ENCODE measurements at places on chromosomes 1 and 21.

DNA sequence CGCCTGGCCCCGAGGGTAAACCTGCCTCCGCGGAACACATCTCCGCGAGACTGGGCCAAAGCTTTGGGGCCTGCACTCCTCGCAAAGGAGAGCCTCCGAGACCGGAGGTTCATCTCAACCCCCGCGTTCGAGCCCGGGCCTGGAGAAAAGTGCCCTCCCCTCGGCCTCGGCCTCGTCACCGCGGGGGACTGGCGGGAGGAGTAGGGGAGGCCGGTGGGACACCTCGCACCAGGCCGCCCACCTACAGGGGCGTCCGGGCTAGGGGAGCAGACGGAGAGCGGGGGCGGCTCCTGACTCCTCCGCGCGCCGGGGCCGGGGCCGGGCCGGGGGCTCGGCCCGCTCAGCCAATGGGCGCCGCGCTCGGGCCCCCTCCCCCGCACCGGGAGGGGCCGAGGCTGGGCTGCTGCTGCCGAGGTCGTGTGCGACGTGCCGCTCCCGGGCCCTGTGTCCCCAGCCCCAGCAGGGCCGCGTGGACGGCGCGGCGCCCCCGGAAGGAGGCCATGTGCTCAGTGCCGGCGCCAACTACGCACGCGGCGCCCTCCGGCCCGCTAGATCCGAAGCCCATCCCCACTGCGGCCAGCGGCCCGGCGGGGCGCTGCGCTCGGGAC, 684 bp downstream of the SLC2A1 start:
- no peak for DNase-seq

DNA sequence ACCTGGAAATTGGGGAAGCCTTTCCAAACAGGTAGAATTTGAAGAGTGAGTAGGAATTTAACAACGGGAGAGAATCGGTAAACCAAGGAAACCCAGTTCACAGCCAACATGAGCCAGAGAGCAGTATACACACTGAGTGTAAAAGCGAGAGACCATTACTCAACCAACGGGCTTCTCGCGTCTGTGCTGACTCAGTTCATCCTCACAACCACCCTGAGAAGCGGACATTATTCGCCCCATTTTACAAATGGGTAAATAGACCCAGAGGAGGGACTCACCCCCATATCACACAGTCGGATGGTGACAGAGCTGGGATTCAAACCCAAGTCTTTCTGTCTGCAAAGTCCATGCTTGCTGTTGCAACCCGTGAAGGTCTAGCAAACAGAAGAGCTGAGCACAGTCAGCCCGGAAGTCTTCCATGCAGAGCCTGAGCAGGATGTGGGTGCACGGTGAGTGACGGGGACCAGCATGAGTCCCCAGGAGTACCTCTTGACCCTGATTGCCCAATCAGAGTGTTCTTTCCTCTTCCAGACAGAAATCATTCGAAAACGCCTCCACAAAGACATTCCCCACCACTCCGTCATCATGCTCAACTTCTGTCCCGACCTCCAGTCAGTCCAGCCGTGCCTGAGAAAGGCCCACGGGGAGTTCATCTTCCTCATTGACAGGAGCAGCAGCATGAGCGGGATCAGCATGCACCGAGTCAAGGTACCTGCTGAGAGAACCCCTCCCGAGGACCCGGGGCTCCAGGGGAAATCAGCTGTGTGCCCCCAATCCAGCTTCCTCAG, 32.3 kb downstream of the VWA5B1 start:
- DNase-seq, result no peak

- no peak for DNase-seq
Observed at GRCh38 chr1:66676613-66677298, 75.5 kb upstream of the DYNLT5 start.

- no peak for DNase-seq
Observed at GRCh38 chr1:8343464-8344001, 25.6 kb downstream of the SLC45A1 start.

GRCh38 chr1:30868833-30869435, 39.6 kb downstream of the SDC3 start:
- no peak for DNase-seq

- DNase-seq, result no peak
Observed at GRCh38 chr1:115714572-115715141, 53.9 kb downstream of the CASQ2 start.

All from stimulated activated CD8-positive, alpha-beta memory T cell treated with anti-CD3 and anti-CD28 coated beads, Interleukin-4, amount 100 ng/mL, for 1 hour (primary cell).